ENCODE measurements at places on chromosomes 3 and 15.

- no peak for DNase-seq
Observed at GRCh38 chr3:134092208-134092701, 62.5 kb upstream of the SLCO2A1 start.

DNA sequence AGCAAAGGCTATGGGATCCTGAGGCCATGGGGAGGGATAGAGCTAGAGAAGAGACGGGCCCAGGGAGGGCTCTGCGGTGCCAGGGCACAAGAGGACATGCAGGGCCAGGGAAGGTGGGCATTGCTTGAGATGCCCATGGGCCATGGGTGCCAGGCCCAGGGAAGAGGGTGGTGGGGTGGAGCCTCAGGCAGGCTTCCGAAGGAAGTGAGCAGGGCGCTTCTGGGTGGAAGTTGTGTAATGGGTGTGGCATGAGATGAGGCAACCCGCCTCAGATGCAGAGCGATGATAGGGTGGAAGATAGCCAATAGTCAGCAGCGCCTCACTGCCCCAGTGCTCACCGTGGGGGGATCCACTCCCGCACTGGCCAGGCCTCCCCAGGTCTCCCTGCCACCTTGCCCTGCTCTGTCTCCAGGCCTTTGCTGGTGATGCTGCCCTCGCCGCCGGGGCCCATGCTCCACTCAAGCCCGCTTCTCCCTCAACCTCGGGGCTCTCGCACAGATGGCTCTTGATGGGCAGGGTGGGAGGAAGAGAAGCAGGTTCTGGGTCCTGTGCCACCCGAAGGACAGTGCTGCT lies 51.4 kb downstream of the DNAJB8 start:
- no peak for DNase-seq

DNA sequence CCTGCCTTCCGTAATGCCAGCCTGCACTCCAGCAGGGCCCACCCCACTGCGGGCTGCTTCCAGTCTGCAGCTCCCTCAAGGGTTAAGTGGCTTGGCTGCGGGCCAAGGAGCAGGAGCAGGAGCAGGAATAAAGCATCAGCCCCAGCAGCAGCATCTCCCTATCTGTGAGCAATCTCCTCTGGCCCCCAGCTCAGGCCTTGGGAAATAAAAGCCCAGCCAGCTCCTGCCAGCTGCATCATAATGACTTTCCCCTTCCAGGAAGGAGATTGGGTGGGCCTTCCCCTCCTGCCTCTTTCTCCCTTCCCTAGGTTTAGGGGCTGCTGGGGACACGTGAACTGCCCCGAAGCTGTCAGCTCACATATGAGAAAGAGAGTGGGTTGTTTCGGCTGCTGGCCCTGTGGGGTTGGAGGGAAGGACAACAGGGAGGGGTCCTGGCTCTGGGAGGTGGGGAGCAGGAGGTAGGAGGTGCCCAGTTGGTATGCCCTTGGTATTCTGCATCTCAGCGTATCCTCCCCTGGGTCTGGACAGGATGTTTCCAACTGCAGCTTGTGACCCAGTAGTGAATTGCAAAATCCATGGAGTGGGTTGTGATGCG lies 34.6 kb upstream of the FGD5 start:
- DNase-seq, result no peak

DNA sequence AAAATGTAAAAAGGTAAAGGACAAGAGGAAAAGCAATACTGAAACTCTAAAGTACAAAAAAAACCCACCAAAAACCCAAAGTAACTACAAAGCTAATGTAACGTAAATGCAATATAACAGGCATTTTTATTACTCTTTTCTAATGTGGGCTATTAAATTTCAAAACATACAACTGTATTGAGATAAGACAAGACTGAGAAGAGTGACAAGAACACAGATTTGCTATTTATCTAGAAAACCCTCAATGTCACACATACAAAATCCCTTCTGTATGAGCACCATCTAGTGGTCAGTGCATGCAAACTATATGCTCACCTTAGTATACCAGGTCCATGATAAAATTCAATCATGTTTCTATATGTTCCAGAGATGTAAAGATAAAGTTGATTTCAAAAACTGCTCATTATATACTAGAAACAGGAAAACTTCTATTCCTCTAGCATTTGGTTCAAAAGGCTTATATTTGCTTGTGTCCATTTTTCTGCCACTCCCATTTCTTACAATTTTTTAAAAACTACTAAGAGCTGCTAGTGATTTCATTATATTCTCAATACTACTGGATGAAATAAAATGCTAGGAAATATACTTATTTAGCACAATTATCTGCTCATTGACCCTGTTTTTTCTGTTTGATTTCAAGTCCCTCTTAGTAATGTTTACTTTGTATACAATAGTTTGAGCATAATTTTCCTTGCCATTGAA lies 111.4 kb downstream of the DLG1 start:
- DNase-seq, result no peak

DNA sequence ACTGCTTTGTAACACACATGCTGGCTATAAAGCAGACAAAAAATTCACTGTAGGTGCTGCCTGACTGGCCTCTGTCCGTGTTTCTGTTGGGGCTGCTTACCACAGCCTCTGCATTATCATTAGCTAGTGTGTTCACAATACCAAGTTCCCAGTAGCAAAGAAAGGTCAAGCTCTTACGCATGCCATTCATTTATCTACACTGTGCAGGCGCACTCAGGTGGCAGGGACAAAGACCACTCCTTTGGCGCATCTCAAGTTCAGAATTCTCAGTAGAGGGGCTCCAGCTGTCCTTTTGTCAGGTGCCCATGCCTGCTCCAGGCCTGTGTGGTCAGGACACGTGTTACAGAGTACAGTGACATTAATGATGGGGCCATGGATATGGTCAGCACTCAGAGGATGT lies 22.3 kb downstream of the MLH1 start:
- no peak for DNase-seq

DNA sequence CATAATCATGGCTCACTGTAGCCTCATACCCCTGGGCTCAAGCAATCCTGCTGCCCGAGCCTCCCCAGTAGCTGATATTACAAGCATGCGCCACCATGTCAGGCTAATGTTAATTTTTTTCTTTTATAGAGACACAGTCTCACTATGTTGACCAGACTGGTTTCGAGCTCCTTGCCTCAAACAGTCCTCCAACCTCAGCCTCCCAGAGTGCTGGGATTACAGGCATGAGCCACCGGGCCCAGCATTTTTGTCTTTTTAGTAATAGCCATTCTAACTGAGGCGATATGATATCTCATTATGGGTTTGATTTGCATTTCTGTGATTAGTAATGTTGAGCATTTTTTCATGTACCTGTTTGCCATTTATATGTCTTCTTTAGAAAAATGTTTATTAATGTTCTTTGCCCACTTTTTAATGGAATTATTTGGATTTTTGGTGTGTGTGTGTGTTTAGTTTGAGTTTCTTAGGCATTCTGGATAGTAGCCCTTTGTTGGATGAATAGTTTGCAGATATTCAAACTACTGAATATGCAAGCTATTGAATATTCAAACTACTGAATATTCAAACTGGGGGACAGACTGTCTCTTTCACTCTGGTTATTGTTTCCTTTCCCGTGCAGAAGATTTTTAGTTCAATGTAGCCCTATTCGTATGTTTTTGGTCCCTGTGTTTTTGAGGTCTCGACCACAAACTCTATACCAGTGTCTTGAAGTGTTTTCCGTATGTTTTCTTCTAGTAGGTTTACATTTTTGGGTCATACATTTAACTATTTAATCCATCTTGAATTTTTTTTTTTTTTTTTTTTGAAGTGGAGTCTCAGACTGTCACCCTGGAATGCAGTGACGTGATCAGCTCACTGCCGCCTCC lies 39.2 kb downstream of the CCDC66 start:
- no peak for DNase-seq

GRCh38 chr3:139119331-139120025 lies 74.8 kb upstream of the PRR23C start:
- no peak for DNase-seq

DNA sequence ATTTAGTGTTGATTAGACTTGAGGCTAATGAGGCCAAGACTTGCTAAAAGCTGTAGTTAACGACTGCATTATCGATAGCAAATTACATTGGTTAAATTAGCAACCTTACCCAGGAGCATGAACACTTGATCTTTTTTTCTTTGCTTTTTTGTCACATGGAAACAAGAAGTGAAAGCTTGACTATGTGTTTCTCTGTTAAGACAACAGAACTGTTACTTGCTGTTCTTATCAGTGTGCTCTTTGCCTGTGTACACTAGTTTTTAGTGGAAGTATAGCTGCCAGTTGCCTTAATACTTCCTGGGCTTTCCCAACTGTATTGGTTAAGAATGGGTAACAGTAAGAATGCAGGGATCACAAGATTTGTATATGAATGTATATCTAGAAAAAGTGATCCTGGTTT lies 625.5 kb downstream of the NAALADL2 start:
- no peak for DNase-seq

- no peak for DNase-seq
Observed at GRCh38 chr3:135018149-135018923, 223.3 kb downstream of the EPHB1 start.

- DNase-seq, result no peak
Observed at GRCh38 chr3:133505813-133506212, 67.7 kb upstream of the CDV3 start.

GRCh38 chr3:129503471-129504291 lies 24.8 kb upstream of the RHO start:
- peak; percentile 42 for DNase-seq

DNA sequence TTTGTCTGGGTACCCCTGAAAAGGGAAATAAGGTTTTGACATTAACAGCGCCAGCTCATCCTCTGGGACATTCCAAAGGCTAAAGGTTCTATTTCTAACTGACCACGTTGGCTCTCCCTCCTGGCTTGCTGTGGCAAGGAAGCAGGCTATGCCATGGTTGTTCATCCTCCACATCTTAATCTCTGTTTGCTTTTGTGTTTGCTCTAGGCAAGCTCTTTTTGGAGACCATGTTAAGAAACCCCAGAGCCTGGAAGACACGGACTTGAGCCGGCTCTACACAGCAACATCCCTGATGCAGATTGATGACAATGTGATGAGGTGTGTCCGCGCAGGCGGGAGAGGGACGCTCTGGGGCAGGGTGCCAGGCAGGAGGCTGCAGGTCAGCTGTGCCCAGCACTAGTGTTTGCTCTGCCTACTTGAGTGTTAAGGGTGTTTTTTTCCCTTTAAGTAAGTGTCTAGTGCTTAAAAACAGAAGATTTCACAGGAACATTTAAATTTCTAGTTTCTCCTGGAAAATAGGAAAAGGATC lies 33.3 kb downstream of the RLBP1 start:
- DNase-seq, result no peak

DNA sequence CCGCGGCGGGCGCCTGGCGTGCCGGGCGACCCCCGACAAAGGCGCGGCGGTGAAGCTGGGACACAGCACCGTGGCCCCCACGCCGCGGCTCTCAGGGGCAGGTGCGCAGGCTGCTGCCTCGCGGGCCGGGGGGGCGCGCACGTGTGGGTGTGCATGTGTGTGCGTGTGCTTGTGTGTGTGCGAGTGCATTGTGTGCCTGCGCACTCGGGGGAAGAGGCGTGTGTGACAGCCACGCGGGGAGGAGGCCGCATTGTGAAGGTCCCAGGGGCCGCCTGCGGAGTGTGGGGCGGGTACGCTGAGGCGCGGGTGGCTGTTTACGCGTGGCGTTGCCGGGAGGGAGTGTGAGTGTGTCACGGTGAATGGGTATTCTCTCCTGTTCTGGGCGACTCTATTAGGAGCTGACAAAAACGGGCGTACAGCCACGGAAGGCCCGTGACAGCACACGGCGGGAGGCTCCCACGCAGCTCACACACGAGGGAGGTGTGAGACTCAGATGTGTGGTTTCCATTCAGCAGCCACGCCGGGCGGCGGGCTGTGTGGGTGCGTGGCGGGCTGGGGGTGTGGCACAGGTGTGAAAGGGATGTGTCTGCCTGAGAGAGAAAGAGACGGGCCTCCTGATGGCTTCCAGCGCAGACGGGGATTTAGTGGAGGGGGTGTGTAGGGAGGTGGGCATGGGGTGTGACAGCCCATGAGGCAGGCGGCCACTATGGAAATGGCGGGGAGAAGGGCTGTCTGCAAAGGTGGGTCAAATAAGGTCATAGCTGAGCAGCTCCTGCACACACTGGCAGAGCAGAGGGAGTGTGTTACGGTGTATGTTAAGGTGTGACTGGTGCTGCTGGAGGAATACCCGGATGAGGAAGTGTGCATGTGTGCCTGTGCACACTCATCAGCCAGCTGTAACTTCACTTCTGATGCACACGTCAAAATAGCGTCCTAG lies 750 bp downstream of the PODXL2 start:
- DNase-seq, result no peak

DNA sequence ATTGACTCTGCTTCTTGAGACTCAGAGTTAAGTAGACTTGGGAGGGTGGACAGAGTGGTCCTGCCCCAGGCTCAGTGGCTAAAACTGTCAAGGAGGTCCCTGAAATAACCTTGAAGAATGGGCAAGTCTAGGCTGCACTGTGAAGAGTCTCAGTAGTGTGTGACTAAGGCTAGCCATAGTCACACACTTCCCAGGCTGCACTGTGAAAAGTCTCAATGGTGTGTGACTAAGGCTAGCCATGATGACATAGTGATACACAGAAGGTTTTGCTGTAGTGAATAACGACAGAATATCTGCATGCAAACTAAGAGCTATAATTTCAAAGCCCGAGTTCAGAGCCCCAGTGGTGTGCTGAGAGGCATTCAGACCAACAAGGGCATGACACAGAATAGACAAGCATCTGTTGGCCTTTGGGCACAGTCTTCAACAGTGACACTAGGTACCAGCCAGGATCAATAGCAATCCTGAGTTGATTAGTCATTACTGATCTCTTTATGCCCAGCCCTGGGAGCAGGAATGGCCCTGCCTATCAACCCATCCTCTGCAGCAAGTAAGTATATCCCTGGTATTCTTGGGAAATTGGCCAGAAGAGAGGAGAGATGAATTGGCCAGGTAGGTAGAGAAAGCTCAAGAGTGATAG lies 72.4 kb upstream of the BBX start:
- DNase-seq, result no peak

All from D721Med (cell line).